ENCODE measurements at places on chromosomes 12 and 14. TPM values are rescaled to one million over a fixed set of nuclear protein-coding genes. Genes with fewer than 3 reads are reported as not detected.

DNA sequence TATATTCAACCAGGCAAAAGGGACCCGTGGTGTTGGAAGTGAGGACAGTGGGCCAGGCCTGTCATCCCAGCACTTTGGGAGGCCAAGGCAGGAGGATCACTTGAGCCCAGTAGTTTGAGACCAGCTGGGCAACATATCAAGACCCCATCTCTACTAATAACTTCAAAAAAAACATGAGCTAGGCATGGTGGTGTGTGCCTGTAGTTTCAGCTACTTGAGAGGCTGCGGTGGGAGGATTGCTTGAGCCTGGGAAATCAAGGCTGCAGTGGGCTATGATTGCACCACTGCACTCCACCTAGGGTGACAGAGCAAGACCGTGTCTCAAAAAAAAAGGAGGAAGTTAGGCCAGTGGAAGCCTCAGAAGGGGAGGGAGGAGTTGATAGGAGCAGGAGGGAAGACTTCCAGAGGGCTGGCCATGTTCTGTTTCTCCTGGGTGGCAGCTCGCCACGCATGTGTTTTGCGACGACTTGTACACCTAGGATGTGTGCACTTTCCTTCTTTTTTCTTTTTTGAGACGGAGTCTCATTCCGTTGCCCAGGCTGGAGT is 10.1 kb downstream of the SLC25A29 start:
- no peak for DNase-seq

Gene TOMM20L
- not detected for total RNA-seq

DNA sequence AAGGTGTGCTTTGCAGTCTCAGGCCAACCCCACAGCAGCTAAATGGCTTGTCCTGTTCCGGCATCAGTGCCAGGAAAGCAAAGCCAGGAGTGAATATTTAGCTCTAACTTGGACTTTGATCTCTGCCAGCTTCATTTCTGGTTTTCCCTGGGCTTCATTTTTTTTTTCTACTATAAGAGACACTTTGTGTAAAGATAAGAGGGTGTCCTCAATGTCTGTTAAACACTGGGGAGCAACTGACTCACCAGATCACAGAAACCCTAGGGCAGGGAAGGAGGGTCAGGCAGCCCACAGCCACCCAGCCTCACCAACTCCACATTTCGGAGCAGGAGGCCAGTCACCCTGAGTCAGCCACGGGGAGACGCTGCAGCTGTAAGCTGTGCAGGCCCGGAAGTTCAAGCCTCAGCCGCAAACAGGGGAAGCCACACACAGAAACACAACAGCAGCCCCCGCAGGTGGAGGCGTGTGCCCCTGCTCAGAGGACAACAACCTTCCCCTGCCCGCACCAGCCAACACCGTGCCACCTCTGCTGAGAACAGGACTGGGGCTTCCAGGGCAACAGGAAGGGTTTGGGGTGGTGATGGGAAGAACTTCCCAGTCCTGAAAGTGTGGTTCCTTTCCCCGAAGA is 6.3 kb downstream of the TNFRSF1A start:
- DNase-seq: peak; percentile 56

DNA sequence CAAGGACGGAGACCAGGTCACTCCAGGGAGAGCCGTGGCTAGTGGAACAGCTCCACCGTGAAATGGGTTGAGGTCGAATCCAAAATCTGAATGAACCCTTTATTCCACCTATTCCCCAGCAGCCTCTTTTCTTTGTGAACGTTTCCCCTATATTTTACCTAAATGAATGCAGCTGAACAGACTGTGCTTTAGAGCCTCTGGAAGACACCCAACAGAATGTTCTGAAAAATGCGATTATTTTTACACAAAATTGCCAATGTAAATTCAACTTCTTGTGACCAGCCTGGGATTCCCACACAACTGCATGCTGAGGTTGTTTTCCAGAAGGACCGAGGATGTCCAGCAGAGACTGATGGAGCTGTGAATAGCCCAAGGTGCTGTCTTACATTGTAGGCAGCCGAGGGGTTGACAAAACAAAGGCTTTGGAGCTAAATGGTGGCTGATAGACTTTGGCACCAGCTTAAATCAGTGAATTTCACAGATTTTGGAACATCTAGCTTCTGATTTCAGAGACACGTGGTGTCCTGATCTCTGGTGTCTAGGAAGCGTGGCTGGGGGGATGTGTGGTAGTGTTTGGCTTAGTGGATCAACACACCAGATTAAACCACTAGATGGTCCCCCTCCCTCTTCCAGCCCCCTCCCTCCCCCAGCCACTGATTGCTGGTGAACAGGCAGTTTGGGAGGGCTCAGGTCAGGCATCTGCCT is 150.4 kb downstream of the ZNF664 start:
- DNase-seq: no peak

Gene SUPT16H
- 54.8 TPM for total RNA-seq

DNA sequence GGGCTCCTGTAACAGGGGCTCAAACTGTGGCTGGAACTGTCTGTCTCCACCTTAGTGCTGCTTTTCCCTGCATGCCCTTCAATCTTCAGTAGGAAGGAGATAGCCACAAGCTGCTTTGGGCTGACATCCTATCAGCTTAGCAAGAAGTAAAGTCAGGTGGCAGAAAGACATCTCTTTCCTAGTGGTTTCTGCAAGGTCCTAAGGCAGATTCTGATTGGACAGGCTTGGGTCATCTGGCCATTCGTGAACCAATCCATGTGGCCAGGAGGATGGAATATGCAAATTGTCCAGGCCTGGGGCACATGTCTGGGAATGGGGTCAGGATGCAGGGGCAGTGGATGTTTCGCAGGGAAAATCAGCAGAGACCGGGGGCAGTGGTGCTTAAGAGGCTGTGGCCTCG is 5.2 kb downstream of the RITA1 start:
- DNase-seq: no peak

Gene IRAK3
- total RNA-seq: 3.4 TPM
